HT1080 (cell line): ENCODE measurements at places on chromosomes 3 and 15. TPM values are rescaled to one million over a fixed set of nuclear protein-coding genes. Genes with fewer than 3 reads are reported as not detected.

DNA sequence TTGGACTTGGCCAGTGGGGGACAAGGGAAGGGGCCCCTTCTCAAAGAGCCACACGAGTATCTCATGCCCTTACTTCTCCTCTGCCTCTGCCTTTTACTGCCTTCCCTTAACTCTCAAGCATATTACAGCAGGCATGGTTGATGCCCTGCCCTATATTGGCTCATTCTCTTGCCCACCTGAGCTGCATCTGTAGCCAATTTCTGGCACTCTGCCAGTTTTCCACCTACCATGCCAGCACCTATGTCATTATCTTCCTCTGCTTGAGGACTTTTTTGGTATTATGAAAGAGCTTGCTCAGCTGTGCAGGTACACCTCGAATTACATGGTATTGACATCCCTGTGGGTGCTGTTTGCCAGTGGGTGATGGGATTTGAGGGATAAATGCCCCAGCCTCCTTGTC lies 181.8 kb downstream of the OXSM start:
- no peak for DNase-seq

The TMEM207 gene
- not detected in 2 replicates for total RNA-seq

The SOX2 gene
- total RNA-seq = not detected in 2 replicates

GRCh38 chr15:27601239-27601960 lies 497.7 kb downstream of the OCA2 start:
- peak; percentile 8 for DNase-seq

GRCh38 chr3:126308394-126309125 lies 48.6 kb downstream of the KLF15 start:
- DNase-seq = no peak

GRCh38 chr3:37124435-37124834 lies 49.9 kb downstream of the LRRFIP2 start:
- DNase-seq = no peak

GRCh38 chr3:168155303-168155702 lies 59.6 kb upstream of the GOLIM4 start:
- no peak for DNase-seq

DNA sequence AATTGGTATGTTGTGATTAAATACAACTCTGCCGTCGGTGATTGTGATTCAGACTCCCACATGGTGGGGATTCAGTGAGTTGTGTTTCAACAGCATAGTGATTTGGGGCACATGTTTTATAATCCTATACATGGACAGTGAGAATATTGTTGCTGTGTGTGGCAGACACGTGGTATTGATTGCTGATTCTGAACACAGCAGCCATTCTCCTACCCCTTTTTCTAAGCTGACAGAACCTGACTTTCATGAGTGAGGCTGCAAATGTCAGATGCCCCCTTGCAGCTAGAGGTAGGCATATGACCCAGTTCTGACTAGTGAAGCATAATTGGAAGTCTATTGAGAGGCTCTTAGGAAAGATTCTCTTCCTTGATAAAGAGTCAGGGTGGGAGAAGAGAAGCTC lies 155.0 kb upstream of the STRIT1 start:
- DNase-seq = no peak

- no peak for DNase-seq
These were observed 58.3 kb upstream of the HES1 start for GRCh38 chr3:194077602-194078001.

DNA sequence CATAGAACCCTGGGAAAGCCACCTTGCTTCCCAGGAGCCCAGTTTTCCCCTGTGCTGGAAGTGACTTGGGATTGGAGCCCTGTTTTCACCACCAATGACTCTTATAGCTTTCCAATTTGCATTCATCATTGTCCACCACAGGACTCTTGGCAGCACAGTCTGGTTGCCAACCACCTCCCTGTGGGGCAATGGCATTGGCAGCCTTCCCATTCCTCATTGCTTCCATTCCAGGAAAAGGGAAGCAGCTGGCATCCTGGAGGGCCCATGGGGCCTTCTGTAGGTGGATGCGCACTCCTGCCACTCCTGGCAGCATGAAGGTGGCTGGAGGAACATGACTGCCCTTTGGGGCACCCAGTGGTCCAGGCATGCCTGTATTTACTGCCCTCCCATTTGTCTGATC lies 57.7 kb downstream of the FEM1B start:
- DNase-seq = peak; percentile 70

GRCh38 chr3:127652246-127652995 lies 20.3 kb upstream of the ABTB1 start:
- peak; percentile 75 for DNase-seq

The LSAMP gene
- total RNA-seq = 0.21 TPM in 1 of 2 replicates, not detected in the other

The CLN6 gene
- total RNA-seq = 36.2 and 62.8 TPM in 2 replicates

The THSD4 gene
- total RNA-seq = 11.3 and 11.8 TPM in 2 replicates

The CCDC174 gene
- 6.6 and 7.6 TPM in 2 replicates for total RNA-seq

DNA sequence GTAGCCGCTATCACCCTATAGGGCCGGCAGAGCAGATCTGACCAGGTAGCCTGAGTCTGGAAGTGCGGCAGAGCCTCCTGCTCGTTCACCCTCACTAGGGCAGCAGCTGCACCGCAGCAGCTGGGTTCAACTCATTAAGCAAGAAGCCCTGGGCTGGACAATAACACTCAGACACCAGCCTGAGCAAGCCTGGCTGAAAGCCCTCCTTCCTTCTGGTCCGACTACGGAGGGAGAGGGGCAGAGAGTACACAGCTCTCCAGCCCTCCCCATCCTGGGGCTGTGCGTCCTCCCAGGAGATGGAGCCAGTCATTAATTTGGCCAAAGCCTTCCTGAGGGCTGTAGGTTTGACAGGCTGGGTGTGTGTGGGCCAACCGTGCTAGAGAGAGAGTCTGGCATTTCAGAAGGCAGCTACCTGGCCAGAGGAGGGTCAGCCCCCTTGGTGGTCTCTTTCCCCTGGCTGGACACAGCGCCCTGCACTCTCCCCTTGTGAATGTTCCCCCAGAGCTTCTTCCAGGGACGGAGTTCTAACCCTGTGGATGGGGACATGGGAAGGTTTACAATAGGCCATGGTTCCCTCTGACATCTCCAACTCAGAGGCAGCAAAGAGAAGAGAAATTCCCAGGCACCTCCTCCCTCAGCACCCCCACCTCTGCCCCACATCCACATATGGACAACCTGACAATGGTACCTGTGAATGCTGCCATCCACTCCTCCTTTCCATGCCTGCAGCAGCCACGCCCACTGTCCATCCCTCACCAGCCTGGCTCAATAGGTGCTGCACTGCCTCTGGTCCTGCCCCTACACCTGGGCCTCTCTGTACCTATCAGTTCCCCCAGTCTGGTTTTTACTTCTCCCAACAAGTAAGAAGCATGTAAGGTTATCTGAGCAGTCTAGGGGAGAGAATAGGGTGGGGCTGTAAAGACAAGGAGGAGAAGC lies 6.5 kb downstream of the CHRNB4 start:
- DNase-seq = no peak

The ANKRD63 gene
- total RNA-seq = not detected in 2 replicates

DNA sequence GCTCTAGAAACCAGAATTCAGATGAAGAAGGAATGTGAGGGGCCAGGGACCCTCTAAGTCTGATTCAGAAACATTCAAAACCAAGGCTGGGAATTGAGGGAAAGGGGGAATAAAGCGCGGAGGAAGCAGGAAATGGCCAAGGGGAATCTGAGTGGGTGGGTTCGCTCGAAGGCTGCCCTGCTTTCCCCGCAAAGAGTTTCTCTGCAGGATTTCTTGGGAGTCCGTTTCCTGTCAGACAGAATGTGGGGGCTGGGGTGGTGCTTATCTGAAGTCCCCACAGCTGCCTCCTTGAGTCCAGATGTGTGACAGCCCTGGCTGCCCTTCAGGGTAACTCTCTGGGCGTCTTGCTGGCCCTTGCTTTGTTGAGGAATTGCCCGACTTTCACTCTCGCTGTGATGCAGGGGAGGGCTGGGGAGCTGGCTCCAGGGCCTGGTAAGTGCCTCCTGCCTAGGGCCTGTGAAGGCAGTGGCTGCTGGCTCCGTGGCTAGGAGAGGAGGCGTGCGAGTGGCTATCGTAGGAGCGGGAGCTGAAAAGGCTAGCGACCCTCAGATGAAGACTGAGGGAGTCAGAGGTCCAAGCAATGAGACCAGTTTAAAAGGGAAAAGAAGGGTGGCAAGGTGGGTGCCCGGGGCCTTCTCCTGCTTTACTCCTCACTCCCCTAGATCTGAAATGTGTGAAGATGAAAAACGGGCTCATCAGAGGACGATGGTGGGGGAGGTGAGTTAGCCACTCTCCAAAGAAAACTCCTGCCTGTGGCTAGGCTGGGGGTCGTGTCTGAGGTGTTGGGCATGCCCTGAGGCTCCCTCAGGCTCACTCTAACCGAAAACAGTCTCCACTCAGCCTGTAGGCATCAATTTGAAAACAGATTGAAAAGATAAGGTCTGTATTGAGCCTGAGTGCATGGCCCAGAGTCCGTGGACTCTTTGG lies 143.9 kb upstream of the UMPS start:
- DNase-seq = no peak

The RETNLB gene
- not detected in 2 replicates for total RNA-seq

DNA sequence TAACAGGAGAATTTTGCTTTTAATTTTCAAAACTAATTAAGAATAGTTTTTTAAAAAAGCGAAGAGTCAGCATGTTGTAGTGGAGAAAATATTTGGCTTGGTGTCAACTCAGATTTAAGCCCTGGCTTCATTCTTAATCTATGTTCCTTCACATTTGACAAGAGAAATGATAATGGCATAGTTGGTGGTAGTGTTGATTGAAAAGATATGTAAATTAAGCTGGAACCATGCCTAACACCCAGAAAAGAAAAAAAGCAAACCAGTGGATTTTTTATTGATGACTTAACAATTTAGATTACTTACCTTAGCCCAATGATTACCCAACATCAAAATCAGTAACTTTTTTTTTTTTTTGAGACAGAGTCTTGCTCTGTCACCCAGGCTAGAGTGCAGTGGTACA lies 27.4 kb downstream of the TCAIM start:
- DNase-seq = no peak

The CPLX3 gene
- total RNA-seq = 0.10 and 0.26 TPM in 2 replicates

- DNase-seq = no peak
These were observed 580 bp upstream of the RUBCN start for GRCh38 chr3:197737319-197737649.

- DNase-seq = no peak
These were observed 107.6 kb upstream of the SEMA6D start for GRCh38 chr15:47609693-47610092.

The KBTBD8 gene
- 3.6 and 4.2 TPM in 2 replicates for total RNA-seq

GRCh38 chr3:71156062-71156665 lies 427.4 kb downstream of the FOXP1 start:
- no peak for DNase-seq

DNA sequence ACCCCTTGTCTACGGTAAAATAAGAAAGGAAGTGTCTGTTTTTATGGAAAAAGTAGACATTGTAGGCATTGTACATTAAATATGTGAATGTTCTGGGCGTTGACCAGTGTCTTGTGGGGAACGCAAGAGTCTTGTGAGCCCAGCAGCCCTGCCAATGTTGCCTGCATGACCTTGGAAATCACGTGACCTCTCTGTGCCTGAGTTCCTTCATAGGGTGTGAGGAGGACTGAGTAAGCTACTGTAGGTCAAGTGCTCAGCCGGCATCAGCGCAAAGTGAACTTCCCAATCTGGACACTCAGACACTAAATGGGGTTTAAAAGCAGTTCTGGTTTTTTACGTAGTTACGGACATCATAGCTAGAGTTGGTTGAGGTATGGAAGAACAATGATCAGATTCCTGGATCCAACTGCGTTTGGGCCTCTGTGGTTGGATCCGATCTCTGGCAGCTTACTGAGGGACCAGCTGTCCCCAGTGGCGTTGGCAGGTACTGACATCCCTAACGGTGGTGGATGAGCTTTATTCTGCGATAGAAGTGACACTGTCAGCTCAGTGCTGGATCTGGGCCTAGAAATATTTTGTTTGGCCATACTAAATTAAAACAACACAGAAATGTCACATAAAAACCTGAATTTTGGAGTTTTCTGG lies 63.8 kb downstream of the SPSB4 start:
- no peak for DNase-seq

The PLXNA1 gene
- total RNA-seq = 133 and 163 TPM in 2 replicates

DNA sequence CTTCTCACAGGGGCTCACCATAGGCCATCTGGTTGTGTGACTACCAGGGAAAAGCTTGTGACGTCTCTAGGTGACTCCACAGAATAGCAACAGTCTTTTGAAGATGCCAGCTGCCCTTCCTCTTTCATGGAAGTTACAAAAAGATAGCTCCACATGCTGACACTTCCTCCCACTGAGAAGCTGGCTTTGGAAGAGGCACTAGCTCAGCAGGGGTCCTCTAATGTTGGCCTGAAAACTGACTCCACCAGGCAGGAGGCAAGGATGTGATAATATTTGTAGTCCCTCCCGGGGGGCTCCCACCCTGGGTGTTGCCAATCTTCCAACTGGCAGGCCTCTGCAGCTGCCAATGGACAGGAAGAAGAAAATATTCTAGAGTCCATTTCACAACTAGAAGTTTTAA lies 343.5 kb downstream of the NEK10 start:
- peak; percentile 3 for DNase-seq

GRCh38 chr3:112048911-112049310 lies 14.4 kb downstream of the TMPRSS7 start:
- DNase-seq = no peak

The NTRK3 gene
- 0.10 TPM in 1 of 2 replicates, not detected in the other for total RNA-seq

DNA sequence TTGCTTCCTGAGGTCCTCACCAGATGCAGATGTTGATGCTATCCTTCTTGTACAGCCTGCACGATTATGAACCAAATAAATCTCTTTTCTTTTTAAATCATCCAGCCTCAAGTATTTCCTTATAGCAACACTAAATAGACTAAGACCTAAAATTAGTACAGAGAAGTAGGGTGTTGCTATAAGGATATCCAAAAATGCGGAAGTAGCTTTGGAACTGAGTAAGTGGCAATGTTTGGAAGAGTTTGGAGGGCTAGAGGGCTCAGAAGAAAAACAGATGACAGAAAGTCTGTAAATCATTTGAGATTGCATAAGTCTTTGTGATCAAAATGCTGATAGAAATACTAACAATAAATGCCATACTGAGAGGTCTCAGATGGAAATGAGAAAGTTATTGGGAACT lies 894.9 kb downstream of the DIPK2A start:
- no peak for DNase-seq

DNA sequence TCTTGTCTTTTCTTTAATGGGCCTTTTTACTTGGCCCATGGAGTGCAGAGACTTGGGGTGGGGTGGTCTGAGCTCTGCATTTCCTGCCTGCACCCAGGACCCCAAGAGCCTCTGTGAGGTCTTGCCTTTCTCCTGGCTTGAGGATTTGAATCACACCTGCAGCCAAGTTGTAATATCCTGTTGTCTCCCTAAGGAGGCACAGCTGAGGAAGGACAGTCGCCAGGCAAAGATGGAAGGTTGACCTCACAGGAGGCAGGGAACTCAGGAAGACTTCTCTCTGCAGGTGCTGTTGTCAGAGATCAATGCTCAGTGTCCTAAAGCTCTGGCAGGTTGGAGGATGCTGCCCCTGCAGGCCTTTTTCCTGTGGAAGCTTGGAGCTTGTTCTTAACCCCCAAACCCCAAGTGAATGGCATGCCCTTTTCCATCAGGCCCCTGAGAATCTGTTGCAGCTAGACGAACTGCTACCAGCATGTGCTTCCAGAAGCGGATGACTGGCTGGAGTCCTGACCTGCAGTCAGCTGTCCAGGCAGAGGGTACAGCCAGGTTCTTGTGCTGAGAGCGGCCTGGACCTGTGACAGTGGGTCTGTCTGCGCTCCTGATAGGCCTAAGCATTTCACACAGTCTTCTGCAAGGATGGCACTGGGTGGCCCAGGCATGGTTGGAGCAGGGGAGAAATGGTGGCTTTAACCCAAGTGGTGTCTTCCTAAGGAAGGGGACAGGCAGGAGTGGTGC lies 120.0 kb downstream of the EEFSEC start:
- DNase-seq = no peak
